Hematopoietic multipotent progenitor cell (in vitro differentiated cells): ENCODE measurements at places on chromosomes 13 and 19.

DNA sequence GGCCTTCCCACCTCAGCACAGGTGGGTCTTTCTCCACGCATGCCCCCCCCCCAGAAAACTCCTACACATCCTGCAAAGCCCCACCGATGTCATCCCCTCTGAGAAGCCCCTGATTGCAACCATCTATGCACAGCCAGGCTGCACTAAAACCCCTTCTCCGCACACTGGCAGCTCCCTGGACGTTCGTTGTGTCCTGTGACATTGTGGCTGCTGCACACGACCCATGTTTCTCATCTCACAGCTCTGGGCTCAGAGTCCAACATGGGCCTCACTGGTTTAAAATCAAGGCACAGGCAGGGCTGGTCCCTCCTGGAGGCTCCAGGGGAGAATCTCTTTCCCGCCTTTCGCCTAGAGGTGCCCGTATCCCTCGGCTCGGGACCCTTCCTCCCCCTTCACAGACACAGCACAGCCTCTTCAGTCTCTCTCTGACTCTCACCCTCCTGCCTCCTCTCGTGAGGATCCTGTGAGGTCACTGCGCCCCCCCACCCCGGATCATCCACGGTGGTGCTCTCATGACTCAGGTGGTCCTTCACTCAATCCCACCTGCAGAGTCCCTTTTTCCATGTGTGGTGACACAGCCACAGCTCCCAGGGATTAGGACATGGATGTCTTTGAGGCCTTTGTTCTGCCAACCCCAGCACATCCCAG lies 71.2 kb downstream of the GADD45B start:
- DNase-seq = no peak

DNA sequence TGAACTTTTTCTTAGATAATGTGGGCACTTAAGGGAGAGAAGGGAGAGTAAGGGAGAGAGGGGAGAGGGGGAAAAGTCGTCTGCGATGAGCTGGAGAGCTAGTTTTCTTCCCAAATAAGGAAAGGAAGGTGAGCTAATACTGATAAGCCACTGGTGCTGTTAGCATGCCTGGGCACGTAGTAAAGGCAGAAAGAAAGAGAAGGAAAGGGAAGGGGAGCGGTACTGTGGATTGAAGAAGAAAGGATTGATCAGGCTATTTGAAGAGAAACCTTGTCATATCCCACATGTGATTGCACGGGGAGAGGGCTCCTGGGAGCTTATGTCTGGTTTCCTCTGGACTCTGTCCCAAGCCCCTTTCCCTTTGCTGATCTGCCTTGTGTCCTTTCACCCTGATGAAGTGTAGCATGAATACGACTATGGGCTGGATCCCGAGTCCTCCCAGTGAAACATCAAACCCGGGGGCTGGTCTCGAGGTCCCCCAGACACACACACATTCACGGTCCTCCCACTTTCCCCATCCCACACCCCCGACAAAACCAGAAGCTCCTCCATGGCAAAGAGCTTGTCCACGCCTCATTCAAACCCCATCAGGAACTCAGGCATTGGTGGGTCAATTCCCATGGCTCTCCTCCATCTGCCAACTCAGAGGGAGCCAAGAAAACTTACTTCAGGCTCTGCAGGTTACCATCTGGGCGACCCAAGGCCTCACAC lies 30.6 kb downstream of the NLRP13 start:
- DNase-seq = no peak

GRCh38 chr19:31675193-31675913 lies 326.1 kb upstream of the TSHZ3 start:
- DNase-seq = no peak

DNA sequence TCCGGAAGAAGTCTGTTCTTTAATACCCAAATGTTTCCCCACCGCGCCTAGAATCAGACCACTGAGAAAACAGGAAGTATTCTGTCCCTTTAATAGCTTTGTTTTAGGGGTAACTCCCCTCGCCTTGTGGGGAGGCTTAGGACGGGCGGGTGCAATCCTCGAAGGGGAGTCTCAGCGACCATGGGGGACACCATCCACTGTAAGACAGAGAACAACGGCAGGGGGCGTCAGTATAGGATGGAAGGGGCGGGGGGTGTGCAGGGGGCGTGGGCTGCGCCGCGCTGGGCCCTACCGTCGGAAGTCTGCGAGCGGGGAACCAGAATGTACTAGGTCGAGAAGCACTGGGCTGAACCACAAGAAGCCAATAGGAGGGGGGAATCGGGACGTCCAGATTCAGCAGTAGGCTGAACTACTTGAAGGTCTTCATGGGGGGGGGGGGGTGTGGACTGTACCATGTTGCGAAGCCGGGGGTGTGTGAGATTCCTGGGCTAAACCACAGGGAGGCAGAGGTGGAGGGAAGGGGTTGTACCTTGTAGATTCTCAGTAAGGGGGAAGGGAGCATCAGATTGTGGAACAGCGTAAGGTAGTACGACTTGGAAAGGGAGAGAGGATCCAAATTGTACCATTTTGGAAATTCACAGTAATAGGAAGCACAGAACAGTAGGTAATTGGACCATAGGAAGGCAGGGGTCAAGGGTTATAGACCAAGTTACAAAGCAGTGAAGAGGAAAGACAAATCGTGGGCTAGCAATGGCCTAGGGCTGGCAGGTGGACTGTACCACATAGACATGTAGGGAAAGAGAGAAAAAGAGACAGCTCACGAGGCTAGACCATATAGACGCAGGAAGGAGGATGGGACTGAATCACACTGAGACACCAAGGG lies 1.0 kb upstream of the DBP start:
- DNase-seq = peak; percentile 80

- DNase-seq = no peak
Observed at GRCh38 chr13:112346173-112346898, 29.8 kb upstream of the SPACA7 start.

DNA sequence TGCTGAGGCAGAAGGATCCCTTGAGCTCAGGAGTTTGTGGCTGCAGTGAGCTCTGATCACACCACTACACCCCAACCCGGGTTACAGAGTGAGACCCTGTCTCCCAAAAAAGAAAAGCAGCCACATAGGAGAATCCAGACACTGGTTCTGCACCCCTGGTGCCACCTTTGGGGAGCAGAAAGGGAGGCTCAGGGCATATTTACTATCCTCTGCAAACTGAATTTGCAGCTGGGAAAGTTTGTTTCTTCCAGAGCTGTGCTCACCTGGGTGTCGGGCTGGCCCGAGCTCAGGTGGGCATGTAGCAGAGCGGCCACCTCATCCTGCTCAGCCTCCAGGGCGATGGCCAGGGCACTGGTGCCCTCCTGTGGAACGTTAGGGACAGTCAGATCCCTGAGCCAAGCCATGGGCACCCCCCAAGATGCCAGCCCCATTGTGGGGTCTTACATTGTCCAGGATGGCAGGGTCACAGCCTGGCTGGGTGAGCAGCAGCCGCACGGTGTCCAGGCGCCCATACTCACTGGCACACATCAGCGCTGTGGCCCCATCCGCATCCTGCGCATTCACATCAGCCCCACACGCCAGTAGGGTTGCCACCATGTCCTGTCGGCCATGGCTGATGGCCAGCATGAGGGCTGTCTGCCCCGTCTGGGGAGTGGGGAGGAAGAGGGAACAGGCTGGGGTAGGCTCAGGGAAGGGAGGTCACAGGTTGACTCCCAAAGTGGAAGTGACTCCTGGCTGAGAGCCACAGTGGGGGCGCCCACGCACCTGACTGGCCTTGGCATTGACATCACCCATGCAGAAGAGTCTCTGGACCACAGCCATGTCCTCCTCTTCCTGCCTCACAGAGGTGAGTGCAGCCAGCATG lies 3.1 kb downstream of the RPS28 start:
- DNase-seq = no peak

DNA sequence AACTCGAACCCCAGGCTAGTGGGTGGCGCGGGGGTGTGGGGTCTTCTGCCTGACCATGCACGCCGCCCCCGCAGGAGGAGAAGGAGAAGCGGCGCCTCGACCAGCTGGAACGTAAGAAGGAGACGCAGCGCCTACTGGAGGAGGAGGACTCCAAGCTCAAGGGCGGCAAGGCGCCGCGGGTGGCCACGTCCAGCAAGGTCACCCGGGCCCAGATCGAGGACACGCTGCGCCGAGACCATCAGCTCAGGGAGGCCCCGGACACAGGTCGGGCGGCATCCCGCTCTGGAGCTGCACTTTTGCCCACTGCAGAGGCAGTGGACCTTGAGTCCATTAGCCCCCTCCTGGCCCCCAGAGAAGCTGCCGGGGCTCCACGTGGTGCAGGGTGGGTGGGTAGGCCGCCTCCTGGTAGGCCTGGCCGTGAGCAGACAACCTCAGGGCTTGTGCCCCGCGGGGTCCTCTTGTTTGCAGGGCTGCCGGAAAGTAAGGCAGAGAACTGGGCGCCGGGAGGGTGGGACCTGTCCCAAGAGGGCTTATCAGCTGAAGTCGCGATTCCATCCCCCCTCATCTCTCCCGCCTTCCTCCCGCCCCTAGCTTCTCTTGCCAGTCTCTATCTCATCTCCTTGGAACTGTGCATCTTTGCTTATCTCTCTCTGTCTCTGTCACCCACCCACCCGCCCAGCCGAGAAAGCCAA lies 9.9 kb downstream of the CCDC124 start:
- DNase-seq = no peak

- DNase-seq = no peak
Observed at GRCh38 chr19:41023193-41023592, 32.1 kb downstream of the CYP2B6 start.

GRCh38 chr13:20550799-20551198 lies 16.2 kb upstream of the IFT88 start:
- DNase-seq = peak; percentile 31

DNA sequence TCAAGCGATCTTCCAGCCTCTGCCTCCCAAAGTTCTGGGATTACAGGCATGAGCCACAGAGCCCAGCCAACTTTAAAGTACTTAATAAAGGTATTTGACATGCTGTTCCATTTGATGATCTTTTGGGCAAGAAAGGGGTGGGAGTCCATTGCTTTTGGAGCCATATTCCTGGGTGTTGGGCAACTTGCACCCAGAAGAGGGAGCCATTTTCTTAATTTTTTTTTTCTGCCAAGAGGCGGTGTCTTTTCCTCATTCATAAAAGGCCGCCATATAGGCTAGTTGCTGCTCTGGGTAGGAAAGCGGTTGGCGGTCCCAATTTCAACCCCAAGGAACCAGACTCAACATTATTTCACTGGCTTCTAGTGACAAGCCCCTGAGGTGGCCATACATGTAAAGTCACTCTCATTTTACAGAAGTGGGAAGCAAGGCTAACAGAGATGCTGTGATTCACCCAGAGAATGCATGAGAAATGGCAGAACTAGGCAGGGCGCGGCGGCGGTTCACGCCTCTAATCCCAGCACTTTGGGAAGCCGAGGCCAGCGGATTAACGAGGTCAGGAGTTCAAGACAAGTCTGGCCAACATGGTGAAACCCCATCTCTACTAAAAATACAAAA lies 139.6 kb downstream of the CACNA1A start:
- peak; percentile 5 for DNase-seq

GRCh38 chr19:32891609-32892008 lies 22.0 kb upstream of the SLC7A9 start:
- no peak for DNase-seq
